Stimulated activated CD4-positive, alpha-beta T cell treated with anti-CD3 and anti-CD28 coated beads, Interleukin-1b, Interleukin-23, amount 100 ng/mL, for 4 hours (primary cell): ENCODE measurements at places on chromosomes 11 and 22.

- DNase-seq: no peak
Measured at GRCh38 chr11:47020793-47021526, 84.4 kb downstream of the CSTPP1 start.

GRCh38 chr22:21697021-21697771 lies 31.4 kb downstream of the PPIL2 start:
- DNase-seq: no peak

- no peak for DNase-seq
Measured at GRCh38 chr22:49243965-49244364, 583.7 kb downstream of the BRD1 start.

DNA sequence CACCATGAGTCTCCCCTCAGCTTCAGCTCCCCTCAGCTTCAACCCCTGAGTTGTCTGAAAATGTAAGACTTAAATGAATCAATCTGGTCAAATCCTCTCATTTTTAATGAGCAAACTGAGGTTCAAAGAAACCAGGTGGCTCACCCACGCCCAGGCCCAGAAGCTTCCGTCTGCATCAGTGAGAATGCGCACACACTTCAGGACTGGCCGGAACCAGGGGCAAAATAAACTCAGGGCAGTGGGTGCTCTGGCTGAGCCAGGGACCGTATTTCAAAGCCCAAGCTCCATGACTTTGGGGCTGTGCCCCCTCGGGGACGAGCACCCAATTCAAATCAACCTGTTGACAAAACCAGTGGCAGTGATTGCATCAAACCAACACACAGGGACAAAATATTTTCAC lies 3.1 kb downstream of the SULT4A1 start:
- DNase-seq: no peak

DNA sequence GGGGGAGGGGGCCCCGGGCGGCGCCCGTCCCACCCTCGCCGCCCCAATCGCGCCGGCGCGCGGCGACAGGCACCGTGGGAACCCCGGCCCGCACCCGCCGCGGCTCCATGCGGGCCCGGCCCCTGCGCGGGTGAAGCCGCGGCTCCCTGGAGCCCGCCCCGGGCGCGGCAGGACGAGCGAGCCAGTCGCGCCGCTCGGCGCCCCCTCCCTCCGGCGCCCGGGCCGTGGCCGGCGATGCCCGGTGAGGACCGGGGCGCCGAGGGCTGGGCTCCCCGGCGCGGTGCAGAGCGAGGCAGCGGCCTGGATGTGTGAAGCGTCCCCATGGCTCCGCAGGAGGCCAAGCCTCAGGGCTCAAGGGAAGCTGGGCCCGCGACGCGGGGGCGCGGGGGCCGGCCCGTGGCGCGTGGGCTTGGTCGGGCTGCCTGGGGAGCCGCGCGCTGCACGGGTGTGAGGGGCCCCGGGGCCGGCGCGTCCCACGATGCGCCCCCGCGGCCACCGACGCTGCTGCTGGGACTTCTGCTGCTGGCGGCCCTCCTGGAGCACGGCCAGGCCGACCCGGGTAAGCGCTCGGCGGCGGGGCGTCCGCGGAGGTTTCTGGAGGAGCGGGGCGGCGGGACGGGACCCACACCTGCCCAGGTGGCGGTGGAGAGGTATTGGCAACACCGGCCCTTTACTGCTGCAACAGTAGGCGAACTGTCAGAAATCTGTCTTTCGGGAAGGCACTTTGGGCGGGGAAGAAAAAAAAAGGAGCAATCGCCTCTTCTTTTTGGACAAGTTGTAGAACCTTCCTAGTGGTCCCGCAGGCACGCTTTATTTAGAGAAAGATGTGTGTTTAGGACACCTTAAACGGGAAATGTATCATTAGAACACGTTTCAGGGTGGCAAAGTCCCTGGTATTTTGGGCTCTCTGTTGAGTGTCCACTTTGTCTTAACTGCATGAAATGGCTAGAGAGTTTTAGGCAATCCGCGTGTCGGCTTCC lies 119.4 kb downstream of the HIPK3 start:
- no peak for DNase-seq

DNA sequence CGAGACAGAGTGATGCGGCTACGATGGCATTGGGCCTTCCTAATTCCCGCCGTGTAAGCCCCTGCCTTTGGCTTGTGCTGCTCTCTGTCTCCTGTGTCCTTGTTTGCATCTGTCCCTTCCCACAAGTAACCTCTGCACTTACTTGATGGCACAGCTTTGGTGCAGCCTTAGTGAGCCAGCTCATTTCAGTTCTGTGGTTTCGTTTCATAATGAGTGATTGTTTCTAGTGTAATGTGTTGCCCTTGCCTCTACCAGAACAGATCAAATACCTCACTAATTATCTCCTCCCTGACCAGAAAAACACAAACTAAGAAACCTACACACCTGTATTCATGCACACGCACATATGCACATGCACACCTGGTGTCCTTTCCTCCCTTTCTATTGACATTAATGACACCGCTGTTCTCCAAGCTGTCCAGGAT lies 58.8 kb downstream of the GRK3 start:
- DNase-seq: no peak

DNA sequence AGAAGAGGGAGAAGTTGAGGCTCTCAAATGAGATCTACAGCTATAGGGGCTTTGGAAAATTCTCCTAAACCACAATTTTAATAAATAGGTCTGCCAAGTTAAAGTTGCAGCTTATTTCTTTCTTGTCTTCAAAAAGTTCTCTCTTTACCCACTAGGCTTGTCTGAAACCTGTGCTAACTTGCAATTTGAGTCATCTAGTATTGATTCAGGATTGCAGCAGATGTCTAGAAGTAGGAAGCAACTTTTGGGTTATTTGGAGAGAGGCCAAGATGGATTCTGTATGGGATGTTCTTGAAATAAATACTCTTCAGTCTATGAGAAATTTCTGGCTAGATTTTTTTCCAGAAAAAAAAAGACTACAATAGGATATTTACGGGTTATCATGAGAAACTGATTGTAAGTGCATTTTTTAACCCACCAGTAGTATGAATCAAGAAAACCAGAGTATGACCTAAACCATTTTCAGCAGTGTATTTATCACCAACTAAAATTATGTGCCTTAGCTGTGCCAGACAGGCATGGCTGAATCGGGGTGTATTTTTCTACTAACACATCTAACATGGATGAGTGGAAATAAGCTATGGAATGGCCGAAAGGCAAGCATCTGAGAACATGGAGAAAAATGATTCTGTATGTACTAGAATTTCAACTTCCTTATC lies 4.9 kb upstream of the RAB38 start:
- DNase-seq: no peak

- DNase-seq: no peak
Measured at GRCh38 chr22:49817359-49817758, 10.3 kb downstream of the BRD1 start.

GRCh38 chr11:10139656-10140055 lies 154.4 kb downstream of the SBF2 start:
- DNase-seq: no peak

- DNase-seq: no peak
Measured at GRCh38 chr22:49702068-49702397, 125.6 kb downstream of the BRD1 start.

DNA sequence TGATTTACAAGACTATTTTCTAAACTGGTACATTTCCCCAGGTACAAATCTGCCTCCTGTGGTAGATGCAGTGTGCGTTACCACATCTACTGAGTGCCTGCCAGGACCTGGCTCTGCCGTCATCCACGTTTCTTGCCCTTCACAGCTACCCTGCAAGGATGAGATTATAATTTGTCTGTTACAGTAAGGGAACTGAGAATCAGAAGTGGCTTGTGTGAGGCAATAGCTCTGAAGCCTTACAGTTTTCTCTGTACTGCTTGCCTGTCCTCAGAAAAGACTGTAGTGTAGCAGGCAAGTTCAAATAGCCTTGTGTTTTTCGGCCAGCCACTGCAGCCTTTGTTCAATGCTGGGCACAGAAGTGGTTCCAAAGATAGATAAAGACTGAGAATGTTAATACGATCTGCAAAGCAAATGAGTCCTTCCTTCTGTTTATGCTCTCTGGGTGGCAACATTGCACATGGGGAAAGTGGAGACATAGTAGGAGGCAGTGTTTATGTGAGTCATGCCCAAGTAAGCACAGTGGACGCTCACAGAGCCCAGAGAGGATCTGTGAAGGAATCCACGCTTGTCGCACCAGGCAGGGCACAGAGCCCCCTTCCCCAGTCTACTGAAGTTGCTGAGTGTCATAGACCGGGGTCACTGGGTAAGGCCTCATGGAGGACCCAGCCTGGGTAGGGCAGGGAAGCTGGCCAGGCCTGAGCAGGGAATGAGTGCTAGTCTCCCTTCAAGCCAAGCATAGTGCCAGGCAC lies 49.1 kb downstream of the MICAL2 start:
- no peak for DNase-seq

DNA sequence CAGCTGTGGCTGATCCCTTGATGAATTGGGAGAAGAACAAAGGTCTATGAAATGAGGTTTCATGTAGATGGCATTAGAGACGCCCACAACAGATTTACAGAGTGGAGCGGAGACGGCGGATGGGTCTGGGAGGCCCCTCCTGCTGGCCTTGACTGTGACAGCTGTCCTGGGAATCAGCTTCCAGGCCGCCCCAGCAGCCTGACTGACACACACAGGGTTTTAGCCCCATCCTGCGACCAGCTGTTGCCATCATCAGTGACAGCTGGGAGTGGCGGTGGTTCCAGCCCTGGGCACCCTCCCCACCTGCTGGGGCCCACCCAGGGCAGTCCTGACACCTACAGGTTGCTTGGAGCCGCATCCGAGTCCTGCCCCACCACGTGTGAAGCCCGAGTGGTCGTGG lies 64.0 kb upstream of the PPP6R3 start:
- no peak for DNase-seq

DNA sequence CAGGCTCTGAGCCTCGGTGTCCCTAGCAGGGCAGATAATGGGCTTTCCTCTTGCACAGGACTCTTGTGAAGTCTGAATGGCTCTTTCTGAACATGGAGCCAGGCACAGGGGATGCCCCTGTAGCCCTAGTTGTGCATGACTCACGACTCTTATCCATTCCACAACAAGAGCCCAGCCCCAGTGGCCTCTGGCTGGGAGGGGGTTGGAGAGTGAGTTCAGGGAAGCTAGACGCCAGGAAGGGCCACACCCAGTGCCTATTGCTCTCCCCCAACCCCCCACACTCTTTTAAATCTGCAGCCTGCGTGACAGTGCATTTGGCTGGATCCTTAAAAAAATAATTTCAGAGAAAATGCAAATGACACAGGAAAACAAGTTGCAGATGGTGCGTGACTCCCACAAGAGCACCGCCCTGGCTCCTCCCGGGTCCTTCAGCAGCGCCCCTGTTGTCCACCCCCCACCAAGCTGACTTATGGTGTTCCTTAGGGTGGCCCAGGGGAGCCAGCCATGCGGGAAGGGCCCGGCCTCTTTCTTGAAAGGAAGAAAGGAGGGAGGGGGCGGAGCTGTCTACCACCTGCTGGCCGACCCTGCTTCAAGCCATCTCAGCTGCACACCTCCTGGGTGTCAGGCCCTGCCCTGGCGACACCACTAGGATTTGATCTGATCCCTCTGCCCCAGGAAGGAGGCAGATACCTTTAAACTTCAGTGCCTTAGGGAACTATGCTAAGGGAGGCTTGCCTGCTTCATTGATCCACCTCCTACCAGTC lies 74.7 kb downstream of the MN1 start:
- DNase-seq: no peak

GRCh38 chr11:7577291-7578190 lies 63.7 kb downstream of the PPFIBP2 start:
- no peak for DNase-seq

GRCh38 chr22:36155702-36156101 lies 4.9 kb downstream of the APOL3 start:
- DNase-seq: no peak
